ENCODE measurements at places on chromosomes 5 and 9.

GRCh38 chr9:121207371-121207940 lies 5.8 kb upstream of the RAB14 start:
- DNase-seq, result no peak

GRCh38 chr5:56262279-56262678 lies 29.1 kb upstream of the ANKRD55 start:
- no peak for DNase-seq

DNA sequence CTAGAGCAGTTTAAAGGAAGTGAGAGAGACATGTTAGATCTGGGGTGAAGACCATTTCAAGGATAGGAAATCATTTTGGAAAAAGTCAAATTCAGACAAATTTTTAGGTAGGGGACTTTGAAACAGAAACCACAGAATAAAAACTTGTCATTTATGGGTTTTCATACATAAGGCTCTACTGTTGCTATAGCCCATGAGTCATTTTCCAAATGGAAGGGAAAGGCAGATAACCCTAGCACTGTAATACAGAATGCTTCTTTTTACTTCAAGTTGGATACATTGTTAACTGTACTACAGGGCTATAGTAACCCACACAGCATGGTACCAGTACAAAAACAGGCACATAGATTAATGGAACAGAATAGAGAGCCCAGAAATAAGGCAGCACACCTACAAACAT lies 455.4 kb downstream of the EBF1 start:
- DNase-seq, result no peak

DNA sequence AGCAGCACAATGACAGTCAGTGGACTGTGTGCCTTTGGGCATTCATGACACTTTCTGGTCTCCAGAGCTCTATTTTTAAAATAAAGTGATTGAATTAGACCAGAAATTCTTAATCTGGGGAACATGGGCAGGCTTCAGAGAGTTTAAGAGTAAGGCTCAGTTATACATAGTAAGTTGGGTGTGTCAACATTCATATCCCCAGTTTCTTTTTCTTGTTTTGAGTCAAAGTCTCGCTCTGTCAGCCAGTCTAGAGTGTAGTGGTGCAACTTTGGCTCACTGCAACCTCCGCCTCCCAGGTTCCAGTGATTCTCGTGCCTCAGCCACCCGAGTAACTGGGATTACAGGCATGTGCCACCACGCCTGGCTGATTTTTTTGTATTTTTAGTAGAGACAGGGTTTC lies 13.7 kb upstream of the KIF4B start:
- no peak for DNase-seq

GRCh38 chr5:5638211-5638610 lies 215.7 kb downstream of the ICE1 start:
- no peak for DNase-seq

GRCh38 chr5:134465816-134466240 lies 54.1 kb upstream of the CDKN2AIPNL start:
- peak; percentile 77 for DNase-seq

- no peak for DNase-seq
These were observed 66.3 kb downstream of the PSAT1 start for GRCh38 chr9:78363221-78363620.

DNA sequence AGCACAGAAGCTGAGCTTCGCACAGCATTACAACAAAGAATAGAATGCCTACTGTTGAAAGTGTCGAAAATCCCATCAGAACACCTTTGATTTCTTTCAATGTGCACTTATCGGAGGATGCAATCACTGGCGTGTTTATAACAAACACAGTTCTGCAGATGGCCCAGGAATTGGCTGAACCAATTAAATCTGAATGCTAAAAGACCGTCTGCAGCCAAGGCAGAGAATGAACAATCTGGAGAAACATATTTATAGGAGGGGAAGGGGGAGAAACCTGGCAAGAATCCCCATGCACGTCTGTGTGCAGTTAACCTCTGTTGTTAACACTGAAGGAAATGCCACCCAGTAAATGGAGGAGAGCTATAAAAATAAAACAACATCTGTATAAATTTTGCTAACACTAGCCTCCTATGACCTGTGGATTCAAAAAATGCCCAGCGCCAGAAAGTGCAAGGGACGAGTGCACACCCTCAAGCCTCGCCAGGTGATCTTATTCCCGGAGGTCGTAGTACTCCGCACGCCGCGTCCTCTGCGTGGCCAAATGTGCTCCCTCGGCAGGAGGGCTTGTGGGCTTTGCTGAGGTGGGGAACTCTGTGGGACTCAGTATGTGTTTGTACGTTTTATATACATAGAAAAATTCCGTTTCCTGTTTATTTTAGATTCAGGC lies 56.8 kb downstream of the PTCH1 start:
- no peak for DNase-seq

DNA sequence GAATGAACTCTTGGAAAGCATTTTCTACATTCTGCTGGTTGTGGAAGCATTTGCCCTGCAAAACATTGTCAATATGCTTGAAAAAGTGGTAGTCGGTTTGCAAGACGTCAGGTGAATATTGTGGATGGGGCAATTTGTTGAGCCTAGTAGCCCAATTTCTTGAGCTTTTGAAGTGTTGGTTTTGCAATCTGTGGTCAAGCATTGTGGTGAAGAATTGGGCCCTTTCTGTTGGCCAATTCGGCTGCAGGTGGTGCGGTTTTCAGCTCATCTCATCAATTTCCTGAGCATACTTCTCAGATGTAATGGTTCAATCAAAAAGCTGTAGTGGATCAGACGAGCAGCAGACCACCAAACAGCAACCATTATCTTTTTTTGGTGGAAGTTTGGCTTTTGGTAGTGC lies 426.8 kb upstream of the CDH9 start:
- no peak for DNase-seq

- peak; percentile 44 for DNase-seq
These were observed 539 bp downstream of the POC5 start for GRCh38 chr5:75716715-75717081.

- DNase-seq, result no peak
These were observed 488.8 kb downstream of the HTR1A start for GRCh38 chr5:63473335-63473967.

DNA sequence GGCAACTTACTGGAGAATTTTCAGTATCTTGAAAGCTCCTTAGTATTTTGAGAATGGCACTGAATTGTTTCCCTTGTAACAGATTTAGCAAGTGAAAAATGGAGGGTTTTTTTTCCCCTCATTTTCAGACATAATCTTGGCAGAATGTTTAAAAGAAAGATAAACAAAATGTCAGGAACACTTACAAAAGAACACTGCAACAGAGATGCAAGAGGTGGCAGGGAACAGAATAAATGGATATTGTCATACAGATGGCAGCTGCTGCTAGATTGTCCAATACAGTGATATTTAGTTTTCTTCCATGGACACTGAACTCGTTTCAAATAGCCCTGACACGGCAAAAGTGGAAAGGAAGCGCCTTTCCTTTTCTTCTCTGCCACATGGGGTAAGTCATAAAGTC lies 76.9 kb upstream of the ZNF608 start:
- DNase-seq, result no peak

DNA sequence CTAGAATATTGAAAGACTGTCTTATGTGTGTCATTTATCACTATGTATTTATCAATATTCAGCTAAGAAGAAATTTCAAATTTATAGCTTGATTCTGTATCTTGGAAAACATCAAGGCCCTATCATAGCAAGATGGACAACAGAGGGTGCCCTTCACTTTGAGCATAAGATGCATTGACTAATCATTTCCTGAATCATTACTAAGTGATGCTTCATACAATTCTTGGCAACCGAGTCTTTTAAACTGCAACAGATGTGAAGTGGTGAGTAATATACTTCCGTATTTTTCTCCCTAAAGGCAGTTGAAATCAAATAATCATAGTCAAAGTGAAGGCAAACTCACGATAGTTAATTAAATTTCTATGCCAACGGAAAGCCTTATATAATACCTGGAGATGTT lies 318.6 kb upstream of the RGMB start:
- DNase-seq, result no peak

GRCh38 chr5:14357851-14358250 lies 214.7 kb downstream of the TRIO start:
- no peak for DNase-seq

DNA sequence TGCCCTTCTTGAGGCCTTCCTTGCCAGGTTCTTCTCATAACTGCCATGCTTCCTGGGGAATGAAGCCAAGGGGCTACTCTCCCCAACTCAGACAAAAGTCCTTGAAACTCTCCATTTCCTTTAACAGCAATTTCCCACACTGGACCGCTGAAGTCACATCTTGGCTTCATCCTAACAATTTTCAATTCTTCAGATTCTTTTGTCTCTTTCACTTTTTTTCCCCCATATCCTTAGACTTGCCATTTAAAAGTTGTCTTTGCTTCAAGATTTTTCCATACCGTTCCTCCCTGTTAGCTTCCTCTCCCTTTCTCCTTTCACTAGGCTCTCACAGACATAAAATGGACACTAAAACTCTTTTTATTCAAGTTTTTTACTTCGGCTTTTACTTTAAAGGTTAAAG lies 93.1 kb upstream of the ITGA1 start:
- DNase-seq, result no peak

GRCh38 chr5:57445705-57446037 lies 36.9 kb downstream of the ACTBL2 start:
- no peak for DNase-seq

- no peak for DNase-seq
These were observed 71.5 kb upstream of the PLPP6 start for GRCh38 chr9:4590430-4591122.

DNA sequence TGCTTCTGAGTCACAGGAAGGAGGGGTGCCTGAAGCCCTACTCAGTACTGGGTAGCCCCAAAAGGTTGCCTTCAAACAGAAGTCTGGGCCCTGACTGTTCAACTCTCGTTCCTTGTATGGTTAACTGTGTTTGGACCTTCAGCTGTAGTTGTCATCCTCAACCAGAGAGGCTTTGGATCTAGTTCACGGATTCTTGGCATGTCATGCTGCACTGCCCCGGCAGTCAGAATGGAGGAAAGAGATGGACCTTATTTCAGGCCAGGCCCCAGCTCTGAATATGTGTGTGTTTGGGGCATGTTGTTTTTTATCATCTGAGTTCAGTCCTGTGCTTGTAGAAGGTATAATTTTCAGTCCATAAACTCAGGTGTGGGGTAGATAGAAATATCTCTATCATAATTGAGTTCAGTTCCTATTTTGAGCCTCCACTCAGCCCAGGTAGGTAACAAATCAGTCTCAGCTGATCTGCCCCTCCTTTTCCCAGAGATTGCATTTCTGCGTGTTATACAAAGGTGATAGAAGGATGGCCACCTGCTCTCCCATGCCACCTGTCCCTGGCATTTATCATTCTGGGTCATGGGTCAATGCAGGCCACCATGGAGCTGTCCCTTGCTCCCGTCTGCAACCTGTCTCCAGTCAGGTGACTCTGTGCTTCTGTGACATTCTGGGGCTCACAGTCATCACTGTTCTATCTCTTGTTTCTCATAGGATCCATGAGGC lies 127.5 kb upstream of the CPEB4 start:
- DNase-seq, result no peak

DNA sequence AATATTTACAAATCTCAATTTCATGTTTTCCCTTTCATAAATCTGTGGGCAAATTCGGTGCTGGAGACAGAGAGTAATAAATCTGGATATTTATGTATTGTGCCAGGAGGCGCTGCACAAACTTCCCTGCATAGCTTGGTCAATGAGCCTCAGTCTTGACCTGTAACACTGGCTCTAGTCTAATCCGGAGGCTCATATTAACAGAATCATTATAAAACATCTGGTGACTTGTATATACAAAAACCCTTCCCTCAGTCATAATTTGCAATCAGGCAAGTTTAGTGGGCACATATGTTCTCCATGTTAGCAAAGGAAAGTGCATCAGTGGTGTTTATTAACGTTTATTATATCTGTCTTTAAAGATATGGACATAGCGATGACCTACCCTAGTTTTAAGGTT lies 104.0 kb upstream of the BNC2 start:
- no peak for DNase-seq

DNA sequence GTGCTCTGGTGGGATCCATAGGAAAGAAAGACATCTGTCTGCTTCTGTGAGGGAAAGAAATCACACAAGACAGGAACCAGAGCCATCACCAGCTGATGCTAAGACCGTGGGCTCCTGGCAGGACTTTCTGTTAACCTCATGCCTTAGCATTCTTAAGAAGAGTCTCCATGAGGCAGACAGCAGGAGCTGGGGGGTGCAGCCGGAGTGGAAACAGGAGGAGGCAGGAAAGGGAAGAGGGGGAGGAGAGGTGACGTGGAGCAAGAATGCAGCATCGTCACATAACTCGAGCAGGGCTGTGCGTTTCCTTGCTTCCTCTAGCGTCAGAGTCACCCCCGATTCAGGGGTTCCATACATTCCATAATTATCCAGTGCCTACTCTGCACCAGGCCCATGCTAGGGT lies 53.6 kb downstream of the ERGIC1 start:
- DNase-seq, result peak; percentile 78

GRCh38 chr5:97986069-97986468 lies 787.4 kb upstream of the RGMB start:
- DNase-seq, result no peak

DNA sequence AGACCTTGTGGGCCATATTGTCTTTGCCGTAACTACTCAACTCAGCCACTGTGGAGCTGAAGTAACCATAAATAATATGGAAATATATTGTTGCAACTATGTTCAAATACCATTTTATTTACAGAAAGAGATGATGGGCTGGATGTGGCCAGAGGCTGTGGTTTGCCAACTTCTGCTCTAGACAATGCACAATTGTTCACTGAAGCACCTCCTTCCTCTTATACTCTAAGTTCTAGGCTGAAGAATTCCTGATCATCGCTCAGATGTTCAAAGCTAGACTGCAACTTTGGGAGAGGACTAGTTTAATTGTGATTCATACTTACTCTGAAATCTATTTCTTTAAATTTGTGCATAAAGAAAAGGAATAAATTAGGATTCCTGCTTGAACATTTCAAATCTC lies 245.0 kb downstream of the TAF11L14 start:
- DNase-seq, result no peak

GRCh38 chr5:135149956-135150723 lies 116.1 kb upstream of the PITX1 start:
- DNase-seq, result no peak

DNA sequence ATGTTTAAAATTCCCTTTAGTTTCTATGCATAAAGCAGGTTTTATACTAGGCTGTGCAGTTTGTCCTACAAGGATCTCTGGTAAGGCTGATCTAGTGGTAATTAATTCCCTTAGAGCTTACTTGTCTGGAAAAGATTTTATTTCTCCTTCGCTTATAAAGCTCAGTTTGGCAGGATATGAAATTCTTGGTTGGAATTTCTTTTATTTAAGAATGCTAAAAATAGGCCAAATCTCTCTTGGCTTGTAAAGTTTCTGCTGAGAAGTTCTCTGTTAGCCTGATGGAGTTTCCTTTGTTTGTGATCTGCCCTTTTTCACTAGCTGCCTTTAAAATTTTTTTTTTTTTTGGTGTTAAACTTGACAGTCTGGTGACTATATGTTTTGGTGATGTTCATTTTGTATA lies 237.1 kb upstream of the TLE4 start:
- no peak for DNase-seq

DNA sequence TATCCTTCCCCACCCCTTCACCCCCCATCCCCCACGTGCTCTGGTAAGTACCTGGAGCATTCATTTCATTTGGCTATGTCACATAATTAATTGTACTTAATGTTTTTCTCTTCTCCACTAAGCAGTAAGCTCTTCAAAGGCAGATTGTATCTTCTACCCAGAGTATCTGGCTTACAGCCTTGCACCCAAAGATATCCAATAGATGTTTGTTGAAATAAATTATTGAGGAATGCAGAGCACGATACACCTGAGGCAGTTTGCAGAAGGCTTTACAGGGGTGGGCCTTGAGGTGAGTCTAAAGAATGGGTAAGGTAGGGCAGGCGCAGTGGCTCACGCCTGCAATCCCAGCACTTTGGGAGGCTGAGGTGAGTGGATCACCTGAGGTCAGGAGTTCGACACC lies 2.5 kb upstream of the SOWAHA start:
- no peak for DNase-seq

GRCh38 chr5:6692906-6693305 lies 20.3 kb upstream of the TENT4A start:
- DNase-seq, result no peak
